Fibroblast of the aortic adventitia (primary cell): ENCODE measurements at places on chromosomes 4 and X. TPM values are rescaled to one million over a fixed set of nuclear protein-coding genes. Genes with fewer than 3 reads are reported as not detected.
A peak's percentile ranks its signal among the peaks of the same experiment; 100 is the strongest.

PDLIM3 gene
- total RNA-seq, result 3.0 and 10.1 TPM in 2 replicates

AP1S2 gene
- total RNA-seq, result 43.8 and 51.3 TPM in 2 replicates

SLC35A2 gene
- total RNA-seq, result 5.6 and 12.2 TPM in 2 replicates

TNIP3 gene
- 0.72 TPM in 1 of 2 replicates, not detected in the other for total RNA-seq

SMIM10L2A gene
- 0.09 and 0.33 TPM in 2 replicates for total RNA-seq

FGF2 gene
- 16.3 and 79.5 TPM in 2 replicates for total RNA-seq

MAGEA2B gene
- total RNA-seq, result not detected in 2 replicates

PAK3 gene
- total RNA-seq, result 0.90 and 3.7 TPM in 2 replicates

SUPT20HL1 gene
- not detected in 2 replicates for total RNA-seq

HMX1 gene
- total RNA-seq, result not detected in 2 replicates

PRRG1 gene
- total RNA-seq, result 10.0 and 15.3 TPM in 2 replicates

DNA sequence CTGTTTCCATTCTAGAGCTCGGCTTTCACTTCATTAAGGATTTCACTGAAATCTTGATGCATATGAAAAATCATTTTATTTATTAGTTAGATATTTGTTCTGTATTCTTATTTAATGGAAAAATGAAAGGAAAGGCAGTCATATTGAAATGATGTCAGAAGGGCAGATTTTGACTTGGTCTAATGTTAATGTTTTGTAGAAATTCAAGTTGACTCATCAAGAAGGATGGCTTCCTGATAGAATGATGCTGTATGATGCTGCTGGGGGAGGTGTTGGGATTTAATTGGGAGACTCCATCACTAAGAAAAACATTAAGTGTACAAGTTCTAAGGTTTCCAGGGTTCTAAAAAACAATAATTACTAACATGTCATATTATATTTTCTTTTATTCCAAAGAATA, 204.8 kb downstream of the PDGFC start:
- DNase-seq, result no peak

DNA sequence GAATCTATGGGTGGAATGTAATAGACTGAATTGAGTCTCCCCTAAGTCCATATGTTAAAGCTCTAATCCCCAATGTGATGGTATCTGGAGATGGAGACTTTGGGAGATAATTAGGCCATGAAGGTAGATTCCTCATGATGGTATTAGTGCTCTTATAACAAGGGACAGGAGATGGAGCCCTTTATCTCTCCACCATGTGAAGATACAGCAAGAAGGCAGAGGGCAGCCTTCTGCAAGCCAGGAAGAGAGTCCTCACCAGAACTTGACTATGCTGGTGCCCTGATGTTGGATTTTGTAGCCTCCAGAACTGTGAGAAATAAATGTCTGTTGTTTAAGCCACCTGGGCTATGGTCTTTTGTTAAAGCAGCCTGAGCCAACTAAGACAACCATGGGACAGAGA, 76.4 kb upstream of the F8A3 start:
- no peak for DNase-seq

DNA sequence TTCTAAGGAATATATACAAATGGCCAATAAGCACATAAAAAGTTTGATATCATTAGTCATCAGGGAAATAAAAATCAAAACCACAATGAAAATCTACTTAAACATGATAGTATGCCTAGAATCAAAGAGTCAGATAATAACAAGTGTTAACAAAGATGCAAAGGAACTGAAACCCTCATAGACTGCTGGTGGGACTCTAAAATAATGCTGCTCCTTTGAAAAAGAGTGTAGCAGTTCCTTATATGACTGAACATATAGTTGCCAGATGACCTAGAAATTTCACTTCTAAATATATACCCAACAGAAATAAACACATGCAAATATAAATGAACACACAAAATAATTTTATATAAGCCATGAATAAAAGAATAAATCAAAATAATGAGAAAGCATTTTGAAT, 205.1 kb upstream of the CTSO start:
- no peak for DNase-seq

DNA sequence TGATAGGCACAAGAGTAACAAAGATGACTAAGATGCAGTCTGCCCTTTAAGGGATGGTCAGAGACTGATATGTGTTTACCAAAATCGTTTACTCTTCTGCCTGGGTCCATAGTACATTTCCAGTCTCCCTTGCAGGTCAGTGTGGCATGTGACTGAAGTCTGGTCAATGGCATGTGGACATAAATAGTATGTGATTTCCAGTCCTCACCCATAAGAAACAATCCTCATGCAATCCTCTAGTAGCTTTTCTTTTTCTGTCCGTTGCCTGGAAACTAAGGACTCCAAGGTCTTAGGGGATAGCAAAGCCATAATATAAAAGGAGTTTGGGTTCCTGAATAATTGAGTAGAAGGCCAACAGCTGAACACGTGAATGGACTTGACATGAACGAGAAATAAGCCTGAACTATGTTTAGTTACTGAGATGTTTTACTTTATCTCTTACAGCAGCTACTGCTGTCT, 1.1 kb downstream of the SLC9B2 start:
- DNase-seq, result peak; percentile 45

DNA sequence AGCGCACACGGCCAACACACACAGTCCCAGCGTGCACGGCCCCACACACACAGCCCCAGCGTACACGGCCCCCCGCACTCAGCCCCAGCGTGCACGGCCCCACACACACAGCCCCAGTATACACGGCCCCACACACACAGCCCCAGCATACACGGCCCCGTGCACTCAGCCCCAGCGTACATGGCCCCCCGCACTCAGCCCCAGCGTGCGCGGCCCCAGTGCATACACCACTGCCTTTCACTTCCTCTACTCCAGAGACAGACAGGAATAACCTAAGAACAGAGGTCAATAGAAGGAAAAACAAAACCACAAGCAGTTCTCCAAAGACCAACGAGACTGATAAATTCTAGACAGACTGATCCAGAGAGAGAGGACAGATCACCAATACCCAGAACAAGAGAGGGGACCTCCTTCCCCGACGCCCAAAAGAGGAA, 17.1 kb downstream of the GAK start:
- no peak for DNase-seq

GRCh38 chrX:41599507-41599906, 89.3 kb upstream of the GPR34 start:
- no peak for DNase-seq

DNA sequence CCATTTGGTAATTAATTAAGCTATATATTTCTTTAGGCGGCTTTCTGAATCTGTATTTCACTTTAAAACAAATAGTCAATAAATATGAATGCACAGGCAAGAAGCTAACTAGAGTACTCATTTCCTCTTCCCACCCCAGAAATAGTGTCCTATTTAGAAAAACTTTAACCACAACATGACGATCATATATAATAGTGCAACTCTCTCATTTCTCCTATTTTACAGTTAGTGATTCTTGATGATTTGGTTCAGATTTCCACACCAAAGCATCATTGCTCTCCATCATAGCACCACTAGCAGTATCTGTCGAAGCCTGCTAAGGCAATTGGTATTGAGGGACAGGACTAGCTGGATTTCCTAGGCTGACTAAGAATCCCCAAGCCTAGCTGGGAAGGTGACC, 184.0 kb upstream of the GALNTL6 start:
- DNase-seq, result no peak

GRCh38 chr4:156771171-156771837, 200.3 kb downstream of the PDGFC start:
- DNase-seq, result peak; percentile 90

DNA sequence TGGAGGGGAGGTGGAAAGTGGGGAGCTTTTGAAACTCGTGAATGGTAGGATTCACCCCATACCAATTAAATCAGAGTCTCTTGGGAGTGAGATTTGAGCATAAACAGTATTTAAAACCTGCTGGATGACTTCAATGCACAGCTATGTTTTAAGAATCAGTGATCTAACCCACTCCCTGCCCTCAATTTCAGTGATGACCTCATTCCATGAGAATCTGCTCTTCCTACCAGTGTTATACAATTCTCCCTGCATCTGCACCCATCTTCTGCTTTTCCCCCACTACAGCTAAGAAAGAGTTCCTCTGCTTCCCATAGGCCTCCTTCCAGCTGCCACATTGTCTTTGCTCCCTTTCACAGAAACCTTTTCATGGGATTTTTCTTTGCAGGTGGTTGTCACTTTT, 18.3 kb upstream of the H2AZ1 start:
- peak; percentile 52 for DNase-seq

GRCh38 chrX:144732588-144732987, 514.7 kb upstream of the SPANXN1 start:
- peak; percentile 43 for DNase-seq
